ENCODE measurements at places on chromosomes 4 and X.

GRCh38 chr4:164109503-164109902 is 615.0 kb downstream of the TMA16 start:
- no peak for DNase-seq

- no peak for DNase-seq
These were observed 546 bp downstream of the ZRSR2 start for GRCh38 chrX:15790769-15791290.

DNA sequence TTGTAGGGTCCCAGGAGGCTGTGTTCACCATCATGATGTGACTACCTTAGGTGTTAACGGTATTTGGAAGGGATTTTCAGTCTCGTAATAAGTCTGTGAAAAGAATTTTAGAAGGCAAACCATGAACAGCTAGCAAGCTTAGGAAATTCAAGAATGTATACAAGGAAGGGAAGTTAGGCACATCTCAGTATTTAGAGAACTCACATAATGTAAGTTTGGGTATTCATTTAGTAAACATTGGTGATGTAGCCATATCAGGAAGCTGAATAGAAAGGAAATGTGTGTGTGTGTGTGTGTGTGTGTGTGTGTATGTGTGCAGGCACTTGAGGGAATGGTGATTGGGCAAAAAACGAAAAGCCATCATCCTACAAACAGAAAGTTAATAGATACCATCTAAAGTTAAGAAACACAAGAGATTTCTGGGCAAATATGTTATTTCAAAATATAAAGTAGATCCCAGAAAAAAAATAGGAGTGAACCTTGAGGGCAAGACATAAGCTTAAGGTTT is 34.7 kb upstream of the PRKX start:
- no peak for DNase-seq

DNA sequence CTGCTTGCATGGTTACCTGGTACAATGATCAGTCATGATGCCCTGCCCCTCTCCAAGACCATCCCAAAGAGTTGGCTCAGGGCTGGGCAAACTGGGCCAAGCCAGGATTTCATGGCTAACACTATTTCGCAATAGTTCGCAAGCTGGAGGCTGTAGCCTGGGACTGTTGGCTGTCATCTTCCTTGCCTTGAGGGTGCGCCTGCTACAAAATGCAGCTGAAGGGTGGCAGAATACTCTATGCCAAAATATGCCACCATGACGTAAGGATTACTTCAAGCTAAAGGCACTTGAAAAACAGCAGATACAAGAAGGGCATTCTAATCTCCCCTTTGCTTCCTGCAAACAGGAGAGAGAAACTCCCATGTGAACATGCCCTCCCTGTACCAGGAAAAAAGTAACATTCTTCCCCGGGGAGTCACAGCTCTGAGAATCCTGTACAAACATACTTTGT is 21.0 kb downstream of the SAT1 start:
- no peak for DNase-seq

GRCh38 chr4:3174371-3175338 is 74.3 kb upstream of the MSANTD1 start:
- no peak for DNase-seq

DNA sequence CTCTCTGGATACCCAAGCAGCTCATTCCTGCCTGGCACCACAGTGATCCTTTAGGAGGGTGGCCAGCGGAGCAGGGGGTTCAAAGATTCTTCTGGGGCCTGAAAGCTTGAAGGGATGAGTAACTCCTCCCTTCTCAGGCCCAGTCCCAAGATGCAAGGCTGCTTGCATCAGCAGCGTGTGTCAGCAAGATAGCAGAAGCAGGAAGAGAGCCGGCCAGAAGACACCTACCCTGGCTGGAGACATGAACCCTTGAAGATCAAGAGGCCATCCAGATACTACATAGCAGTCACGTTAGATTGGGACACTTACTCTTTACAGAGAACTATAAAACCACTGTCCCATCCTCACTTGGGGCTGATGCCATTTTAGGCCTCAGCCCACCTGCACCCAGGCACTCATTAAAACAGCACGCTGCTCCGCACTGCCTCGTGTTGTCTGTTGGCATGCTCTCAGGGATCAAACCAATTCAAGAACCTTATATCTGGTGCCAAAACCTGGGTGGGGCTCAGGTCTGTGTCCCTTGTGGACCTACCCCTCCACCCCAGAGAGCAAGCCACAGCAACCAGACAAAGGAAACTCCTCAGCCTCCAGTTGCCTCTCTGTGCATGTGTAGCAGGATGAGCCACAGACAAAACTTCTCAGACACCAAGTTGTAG is 6.5 kb downstream of the UGT2B17 start:
- no peak for DNase-seq

DNA sequence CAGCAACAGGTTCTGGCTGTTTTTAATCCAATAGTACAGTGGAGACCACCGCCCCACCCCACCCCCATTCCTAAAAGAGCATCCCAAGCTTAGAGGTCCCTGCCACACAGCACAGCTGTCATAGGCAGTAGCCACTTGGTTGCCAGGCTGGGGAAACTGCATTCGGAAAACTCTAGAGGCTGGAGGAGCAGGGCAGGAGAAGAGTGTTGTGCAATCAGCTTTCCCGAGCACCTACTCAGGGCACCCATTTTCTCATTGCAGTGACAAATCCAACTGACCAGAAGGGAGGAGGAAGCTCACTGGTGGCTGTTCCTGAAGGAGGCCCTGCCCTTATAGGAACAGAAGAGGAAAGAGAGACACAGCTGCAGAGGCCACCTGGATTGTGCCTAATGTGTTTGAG is 1.1 kb downstream of the CXCL1 start:
- DNase-seq: no peak

- no peak for DNase-seq
These were observed 52.3 kb upstream of the SMIM31 start for GRCh38 chr4:164701665-164702064.

- no peak for DNase-seq
These were observed 1.4 kb downstream of the MXD4 start for GRCh38 chr4:2260344-2261109.

DNA sequence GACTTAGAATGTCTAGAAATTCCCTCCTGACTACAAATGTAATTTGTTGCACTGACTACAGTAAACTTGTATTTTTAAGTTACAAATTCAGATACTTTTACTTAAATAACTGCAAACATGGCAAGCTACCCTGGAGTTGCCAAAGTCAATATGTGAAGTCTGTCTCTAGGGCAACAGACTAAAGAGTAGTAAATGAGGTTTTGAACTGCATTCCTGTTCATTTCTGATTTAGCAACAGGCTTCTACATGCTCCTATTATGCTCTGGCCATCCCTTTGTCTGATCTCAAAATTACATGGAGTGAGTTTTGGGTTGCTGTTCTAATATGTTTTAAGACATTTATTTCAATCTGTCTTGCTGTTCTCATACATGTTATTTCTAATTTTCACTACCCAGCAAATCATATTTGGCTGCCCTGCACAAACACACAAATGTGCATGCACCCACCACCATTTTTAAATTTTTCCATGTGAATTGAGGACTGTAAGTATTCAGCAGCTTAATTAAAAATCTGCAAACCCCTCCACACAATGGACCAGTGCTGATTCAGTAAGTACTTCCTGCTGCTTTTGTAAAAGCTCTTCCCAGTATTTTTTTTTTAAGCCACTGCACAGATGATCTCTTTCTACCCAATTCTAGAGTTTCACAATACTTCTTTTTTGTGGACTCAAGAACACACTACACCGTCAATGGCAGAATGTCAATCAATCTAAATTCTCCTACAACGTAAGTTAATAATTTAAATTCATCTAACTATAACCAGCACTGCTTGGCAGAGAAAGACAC is 26.7 kb downstream of the SH3RF1 start:
- DNase-seq: no peak

DNA sequence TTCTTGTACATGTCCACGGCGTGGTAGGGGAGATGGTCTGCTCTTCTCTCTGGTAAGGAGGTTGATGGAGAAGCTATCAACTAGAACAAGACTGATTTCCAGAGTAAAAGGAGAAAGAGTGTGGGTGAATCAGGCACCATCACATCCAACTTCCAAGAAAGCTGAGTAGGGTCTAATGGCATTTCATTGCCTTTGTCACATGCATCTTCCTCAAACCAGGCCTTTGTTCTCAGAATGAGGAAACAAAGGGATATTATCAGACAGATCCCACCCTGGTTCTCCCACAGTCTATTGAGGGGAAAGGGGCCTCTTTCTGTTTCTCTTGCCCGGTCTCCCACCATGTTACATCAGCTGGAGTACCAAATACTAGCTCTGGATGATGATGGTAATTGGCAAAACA is 160.2 kb upstream of the RBPJ start:
- no peak for DNase-seq

- no peak for DNase-seq
These were observed at the start of gene PLCXD1 for GRCh38 chrX:281166-281999. Gene PLCXD1, plus strand, starts transcription at chrX:281381. Its CDS starts 2,807 bp downstream, at chrX:284188.

DNA sequence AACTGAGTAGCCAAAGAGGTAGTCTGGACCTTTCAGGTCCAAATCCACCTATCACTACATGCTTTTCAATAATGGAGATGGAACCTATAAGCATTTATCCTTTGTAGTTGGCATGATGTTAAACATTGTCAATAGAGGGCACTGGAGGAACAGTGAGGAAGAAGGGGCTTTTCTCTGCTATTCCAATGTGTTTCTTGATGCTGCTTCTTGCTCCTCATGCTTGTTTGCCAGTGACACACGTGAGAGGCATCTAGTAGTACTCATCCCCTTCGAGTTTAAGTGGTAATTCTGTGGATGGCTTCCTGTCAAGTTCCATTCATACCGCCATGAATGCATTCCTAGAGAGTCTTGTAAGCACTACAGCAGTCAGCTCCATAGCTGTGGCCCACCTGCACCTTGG is 84.0 kb downstream of the NAA11 start:
- no peak for DNase-seq

- DNase-seq: no peak
These were observed 614.0 kb upstream of the LCORL start for GRCh38 chr4:18635531-18635930.

- DNase-seq: no peak
These were observed 513.6 kb upstream of the PITX2 start for GRCh38 chr4:111136438-111136837.

DNA sequence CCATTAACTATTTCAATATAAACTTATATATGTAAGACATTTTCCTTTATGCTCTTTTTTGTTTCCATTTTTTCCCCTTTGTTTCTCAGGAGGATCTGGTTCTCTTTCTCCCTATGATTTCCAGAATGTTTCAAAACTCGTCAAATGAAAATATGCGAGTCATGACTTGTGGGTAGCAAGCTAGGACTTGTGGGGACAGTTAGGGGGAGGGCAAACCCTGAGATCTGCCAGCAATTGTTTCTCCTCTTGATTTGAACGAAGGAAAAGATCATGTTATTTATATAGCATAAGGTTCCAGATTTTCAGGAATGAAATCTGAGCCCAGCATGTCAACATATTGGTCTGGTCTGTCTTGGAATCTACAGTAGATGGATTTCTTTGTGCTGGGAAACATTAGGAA is 28.9 kb upstream of the GPC4 start:
- DNase-seq: no peak

- DNase-seq: no peak
These were observed 5.7 kb downstream of the MAGEA1 start for GRCh38 chrX:153184787-153185186.

DNA sequence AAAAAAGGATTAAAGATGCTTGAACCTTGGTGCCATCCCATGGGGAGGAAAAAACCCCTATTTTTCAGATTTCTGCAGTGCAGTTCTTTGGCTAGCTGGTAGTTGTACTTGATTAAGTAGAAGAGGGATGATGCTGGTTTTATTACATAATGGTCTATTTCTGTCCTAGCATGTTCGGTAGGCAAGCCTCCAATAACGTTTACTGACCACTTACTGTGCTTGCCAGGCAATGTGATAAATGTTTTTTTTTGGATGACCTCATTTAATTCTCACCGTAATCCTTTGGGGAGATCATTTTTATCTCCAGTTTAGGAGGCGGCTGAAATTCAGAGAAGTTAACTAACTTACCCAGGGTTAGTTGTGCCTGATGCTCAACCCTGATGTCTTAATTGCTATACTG is 92.1 kb upstream of the RPA4 start:
- DNase-seq: no peak

- DNase-seq: no peak
These were observed 942 bp upstream of the APLN start for GRCh38 chrX:129655547-129656249.

DNA sequence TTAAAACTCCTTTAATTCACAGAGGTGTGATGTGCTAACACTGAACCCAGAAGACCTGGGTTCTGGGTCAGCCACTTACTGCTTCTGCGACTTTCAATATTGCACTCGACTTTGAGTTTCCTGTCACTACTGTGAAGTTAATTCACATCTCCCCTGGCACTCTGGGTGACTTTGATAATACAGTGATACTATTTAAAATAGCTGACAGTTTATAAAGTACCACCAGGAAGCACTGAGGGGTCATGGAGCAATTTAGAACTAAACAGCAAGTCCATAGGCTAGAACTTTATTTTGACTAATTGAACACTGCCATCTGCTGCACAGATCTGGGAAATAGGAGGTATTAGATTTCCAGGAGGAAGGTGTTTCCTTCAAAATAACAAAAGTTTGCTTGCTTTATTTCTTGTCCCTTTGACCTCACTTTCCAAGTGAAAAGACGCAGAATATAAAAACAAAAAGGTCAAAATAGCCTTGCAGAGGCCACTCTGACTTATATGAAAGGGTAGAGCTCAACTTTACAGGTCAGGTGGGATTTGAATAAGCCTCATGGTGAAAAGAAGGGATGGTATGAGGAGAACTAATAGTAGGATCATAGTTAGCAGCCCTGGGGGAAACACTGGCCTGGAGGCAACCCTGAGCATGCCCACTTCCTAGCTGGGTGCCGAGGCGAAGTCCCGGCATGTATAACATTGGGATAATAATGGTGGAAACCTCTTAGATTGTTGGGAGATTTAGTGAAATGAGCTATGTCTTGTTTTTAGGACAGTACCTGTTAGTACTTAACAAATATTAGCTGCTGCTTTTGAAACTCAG is 53.4 kb downstream of the ZNF518B start:
- DNase-seq: no peak

DNA sequence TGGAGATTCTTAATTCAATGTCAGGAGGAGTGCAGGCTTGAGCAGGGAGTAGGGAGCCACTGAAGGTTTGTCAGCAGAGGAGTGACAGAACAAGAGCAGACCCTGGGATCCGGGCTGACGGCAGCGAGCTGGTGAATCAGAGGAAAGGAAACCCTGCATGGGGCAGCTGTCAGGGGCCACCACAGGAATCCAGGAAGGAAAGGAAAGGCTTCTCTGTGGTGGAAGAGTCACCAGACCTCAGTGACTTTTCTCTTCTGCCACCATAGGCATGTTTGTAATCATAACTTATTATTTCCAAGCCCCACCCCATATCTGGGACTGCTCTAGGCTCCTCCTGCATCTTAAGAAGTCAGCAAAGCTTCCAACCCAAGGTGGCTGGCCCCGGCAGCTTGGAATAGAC is 150.9 kb downstream of the BCOR start:
- no peak for DNase-seq
